Kidney capillary endothelial cell (primary cell): ENCODE measurements at places on chromosomes 2 and 18.

DNA sequence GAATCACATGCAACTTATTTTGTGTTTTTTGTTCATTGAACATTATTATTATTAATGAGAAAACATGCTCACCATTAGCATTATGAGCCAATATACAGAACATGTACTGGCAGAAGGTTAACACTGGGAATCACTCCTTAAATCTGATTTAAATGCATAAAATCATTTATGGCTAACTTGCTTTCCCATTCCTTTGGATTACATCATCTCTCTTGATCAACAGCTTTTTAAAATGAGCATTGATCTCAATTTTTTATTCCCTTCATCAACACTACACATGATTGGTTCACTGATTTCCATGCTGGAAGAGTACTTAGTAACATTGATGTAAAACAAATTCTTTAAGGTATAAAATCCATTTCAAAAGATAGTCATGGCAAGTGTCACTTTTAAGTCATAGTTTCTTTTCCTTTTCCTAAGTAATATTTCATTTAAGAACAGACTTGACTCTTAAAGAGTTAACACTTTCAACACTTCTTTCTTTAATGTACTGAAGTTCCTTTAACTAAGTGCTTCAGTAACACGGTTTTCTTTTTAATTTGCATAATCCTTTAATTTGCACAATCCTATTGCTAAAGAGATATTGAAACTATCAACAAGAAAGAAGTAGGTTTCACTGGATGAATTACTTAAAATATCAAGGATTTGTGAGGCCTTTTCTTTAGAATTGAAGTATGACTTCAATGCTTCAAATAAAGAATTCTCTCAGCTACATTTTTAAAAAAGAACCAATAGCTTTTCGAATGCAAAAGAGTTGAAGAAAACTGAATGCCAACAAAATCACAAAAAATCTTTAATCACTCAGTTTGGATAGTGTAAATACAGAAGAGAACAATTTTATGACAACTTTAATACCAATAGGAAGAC lies 24.9 kb upstream of the BUB1 start:
- no peak for DNase-seq

- DNase-seq: no peak
Observed at GRCh38 chr2:38815936-38816335, 37.9 kb downstream of the GEMIN6 start.

- no peak for DNase-seq
Observed at GRCh38 chr2:129301431-129301913, 678.0 kb upstream of the RAB6C start.

GRCh38 chr2:147068071-147068470 lies 776.8 kb upstream of the ACVR2A start:
- no peak for DNase-seq

DNA sequence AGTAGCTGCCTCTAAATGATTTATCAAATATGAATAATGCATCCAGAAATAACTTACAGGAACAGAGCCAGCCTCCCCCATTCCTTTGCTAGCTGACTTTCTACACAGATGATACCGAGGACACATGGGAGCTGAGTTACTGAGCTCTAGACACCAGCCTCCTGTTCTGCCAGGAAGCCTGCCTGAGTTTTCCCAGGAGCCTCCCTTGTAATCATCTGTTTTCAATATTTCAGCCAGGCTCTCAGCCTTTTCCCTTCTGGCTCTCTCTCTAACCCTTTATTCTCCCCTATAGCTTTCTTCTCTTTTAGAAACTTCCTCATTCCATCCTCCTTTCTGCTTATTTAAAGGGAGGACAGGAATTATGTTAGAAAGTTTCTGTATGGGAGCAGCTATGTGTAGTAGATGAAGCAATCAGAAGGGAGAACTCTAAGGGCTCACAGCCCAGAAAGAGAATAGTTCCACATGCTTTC lies 911.6 kb downstream of the TDRD15 start:
- no peak for DNase-seq

DNA sequence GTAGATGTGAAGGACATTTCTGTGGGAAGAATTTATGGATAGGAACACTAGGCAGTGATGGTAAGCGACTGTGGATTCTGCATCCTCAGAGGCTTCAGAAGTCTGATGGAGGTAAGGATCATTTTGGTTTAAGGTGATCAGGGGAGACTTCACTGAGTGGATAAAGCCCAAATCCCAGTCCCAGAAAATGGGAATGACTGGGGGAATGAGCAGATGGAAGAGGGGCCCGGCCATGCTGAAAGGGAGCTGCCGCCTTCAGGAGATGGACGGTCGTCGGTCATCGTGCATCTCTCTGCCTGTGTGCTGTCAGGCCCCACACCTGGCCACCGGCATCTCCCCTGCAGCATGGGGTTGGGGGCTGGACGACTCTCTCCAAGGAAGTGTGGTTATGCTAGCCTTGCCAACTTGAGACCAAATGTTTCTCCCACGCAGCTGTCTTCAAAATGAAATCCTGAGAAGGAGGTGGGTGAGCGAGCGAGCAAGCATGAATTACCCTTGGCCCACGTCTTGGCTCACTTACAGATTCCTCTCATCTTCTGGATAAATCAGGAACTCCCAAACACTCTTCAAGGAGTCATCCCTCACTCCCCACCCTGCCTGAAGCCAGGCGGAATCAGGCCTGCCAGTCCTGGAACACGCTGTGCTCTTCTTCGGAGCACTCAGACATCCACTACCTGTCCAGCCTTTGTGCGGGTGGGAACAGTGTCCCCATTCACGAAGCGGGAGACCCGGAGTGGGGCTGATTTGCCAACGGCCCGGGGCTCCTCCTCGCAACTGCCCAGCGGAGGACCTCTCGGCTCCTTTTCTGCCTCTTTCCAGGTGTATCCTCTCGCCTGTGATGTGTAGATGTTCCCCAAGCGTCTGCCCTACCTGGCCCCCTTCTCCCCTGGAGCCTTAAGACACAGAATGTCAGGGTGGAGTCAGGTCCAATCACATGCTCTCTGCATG lies 85.6 kb downstream of the PRKCE start:
- DNase-seq: no peak

DNA sequence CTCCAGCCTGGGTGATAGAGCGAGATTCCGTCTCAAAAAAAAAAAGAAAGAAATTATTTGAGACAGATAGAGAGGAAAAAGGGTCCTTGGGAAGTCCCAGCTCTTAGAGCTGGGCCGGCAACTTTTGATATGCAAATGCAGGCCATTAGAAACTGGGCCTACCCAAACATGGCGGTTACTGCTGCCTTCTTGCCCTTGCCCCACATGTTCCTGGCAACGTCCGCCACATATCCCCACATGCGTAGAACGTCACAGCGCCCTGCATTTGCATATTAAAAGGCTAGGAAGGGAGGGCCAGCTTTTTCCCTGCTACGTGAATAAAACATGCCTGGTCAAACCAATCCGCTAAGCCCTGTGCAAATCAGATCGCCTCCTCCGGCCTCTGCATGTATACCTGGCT lies 40.7 kb upstream of the LBH start:
- no peak for DNase-seq

DNA sequence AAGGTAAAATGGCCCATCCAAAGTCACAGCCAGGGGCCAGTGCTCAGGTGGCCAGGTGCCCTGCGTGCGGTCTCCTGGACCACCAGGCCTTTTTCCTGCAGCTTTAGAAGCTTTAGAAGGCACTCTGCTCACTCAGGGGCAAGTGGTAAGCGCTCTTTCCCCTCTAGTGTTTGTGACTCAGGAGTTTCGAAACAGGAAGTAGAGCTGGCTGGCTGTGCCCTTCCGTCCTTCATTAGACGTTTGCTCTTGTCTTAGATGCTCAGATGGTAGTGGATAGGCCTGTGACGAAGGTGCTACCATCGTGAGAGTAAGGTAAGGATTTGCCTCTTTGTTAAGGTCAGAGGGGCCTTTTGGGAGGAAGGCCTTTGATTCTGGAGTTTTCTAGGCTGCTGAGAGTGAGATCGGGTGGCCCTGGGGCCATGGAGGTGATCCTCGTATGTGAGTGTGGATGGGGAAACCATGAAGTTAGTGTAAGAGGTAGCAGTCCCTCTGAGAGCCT lies at the start of gene CASP8:
Gene CASP8 (plus strand): TSS at position 235 of the 499 bp plus-strand sequence. CDS start 5,951 bp downstream, outside the sequence.
- DNase-seq: peak; percentile 33

- DNase-seq: no peak
Observed at GRCh38 chr2:16021611-16022363, 81.4 kb downstream of the MYCN start.

GRCh38 chr18:57446322-57446721 lies 11.1 kb downstream of the ONECUT2 start:
- no peak for DNase-seq

GRCh38 chr18:37156330-37156942 lies 327.5 kb downstream of the KIAA1328 start:
- DNase-seq: no peak

DNA sequence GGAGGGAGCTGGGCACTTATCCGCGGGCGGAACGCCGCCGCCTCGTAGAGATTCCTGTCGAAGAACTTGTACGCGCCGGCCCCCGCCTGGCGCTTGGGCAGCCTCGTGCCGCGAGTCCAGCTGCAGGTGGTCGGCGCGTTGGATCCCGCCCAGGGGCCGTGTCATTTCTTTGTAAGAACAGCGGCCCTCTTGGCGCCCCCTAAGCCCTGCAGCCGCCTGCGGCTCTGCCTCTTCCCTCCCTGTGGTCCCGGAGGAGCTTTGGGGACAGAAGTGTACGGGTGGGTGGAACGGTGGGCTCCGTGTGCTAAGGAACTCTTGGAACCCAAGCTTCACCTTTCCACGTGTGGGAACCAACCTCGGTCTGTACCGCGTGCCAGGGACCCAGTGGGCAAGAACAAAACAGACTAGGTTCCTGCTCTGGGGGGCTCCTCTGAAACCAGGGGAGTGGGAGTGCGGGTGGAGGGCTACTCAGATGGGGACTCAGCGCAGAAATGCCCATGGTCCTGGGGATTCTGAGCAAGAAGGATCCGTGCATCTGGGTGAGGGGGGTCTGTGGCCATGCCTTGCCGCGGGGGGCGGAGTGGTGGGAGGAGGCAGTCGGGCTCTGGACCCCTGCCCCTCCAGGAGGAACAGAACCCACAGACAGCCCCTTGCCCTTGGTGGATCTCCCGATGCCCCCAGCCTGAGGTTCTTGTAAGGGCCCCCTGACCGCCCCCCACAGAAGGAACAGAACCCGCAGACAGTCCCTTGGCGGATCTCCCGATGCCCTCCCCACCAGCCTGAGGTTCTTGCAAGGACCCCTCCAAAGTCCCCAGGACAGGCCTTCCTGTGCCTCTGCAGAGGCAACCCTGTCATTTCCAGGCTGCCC lies 1.5 kb downstream of the GPC1 start:
- no peak for DNase-seq

DNA sequence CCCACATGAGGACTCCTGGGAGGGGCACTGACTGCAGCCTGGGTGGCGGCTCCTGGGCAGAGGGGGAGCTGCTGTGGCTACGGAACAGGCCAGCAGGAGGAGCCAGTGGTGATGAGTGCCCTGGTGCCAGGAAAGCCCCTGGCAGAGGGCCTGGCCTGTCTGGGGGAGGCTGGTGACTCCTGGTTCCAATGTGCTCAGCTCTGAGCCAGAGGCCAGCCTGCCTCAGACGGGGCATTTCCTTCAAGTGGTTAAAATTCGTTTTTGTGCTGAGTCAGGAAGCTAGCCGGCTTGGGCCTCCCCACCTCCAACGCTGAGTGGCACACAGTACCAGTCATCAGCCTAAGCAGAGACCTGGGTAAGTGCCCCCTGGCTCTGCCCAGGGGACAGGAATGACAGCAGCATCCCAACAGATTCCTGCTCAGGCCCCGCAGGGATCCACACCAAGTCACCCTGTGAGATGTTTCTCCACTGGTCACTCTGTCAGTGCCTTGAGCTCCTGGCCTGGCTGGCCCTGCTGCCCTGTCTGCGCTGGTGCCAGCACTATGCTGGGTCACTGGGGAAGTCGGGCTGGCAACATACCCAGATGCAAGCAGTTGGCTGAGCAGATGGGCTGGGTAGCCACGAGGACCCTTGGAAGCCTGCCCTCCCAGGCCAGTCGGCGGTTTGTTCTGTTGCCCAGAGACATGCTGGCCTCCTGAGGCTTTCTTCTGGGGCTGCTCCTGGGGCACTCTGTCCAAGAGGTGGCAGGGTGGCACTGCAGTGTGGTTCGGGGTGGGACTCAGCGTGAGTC lies 7.1 kb upstream of the KLF11 start:
- peak; percentile 64 for DNase-seq
